ENCODE measurements at places on chromosomes 16 and 17.

GRCh38 chr16:28280881-28281836, 11.2 kb upstream of the SBK1 start:
- peaks cover 3% of the 10 kb centered on the region for H3K27me3 ChIP-seq
- peaks cover 22% of the 10 kb centered on the region for H3K4me1 ChIP-seq
- DNase-seq = no peak
- H3K4me3 ChIP-seq = no peak overlapping the region
- no peaks in the 10 kb centered on the region for H3K36me3 ChIP-seq

- no peaks in the 10 kb centered on the region for H3K36me3 ChIP-seq
- DNase-seq = no peak
- H3K27ac ChIP-seq = no peak overlapping the region
- no peaks in the 10 kb centered on the region for H3K27me3 ChIP-seq
- H3K4me1 ChIP-seq = peaks cover 2% of the 10 kb centered on the region
Measured at GRCh38 chr16:14133907-14134306, 62.8 kb downstream of the MRTFB start.

DNA sequence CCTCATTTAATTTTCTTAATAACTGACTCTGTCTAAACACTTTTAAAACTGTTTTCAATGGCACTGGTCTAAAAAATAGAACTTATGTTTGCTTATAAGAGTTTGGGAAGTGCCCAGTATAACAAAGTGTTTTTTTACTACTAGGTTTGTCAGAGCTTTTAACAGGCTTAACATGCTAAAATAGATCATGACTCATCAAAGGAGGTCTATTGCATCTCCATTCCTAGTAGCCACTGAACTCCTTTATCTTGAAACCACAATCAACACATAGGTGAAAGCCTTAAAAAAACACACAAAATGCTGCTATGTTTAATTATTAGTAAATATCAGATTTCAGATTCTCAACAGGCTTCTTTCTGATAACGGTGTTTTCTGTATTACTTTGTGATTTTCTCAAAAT, 196.4 kb upstream of the KIF2B start:
- no peaks in the 10 kb centered on the region for H3K4me1 ChIP-seq
- DNase-seq = no peak
- no peaks in the 10 kb centered on the region for H3K36me3 ChIP-seq
- H3K27ac ChIP-seq = no peak overlapping the region

- no peaks in the 10 kb centered on the region for H3K36me3 ChIP-seq
- DNase-seq = no peak
- H3K4me3 ChIP-seq = no peak overlapping the region
- H3K27me3 ChIP-seq = no peaks in the 10 kb centered on the region
Measured at GRCh38 chr17:80111702-80112470, 10.5 kb downstream of the GAA start.

DNA sequence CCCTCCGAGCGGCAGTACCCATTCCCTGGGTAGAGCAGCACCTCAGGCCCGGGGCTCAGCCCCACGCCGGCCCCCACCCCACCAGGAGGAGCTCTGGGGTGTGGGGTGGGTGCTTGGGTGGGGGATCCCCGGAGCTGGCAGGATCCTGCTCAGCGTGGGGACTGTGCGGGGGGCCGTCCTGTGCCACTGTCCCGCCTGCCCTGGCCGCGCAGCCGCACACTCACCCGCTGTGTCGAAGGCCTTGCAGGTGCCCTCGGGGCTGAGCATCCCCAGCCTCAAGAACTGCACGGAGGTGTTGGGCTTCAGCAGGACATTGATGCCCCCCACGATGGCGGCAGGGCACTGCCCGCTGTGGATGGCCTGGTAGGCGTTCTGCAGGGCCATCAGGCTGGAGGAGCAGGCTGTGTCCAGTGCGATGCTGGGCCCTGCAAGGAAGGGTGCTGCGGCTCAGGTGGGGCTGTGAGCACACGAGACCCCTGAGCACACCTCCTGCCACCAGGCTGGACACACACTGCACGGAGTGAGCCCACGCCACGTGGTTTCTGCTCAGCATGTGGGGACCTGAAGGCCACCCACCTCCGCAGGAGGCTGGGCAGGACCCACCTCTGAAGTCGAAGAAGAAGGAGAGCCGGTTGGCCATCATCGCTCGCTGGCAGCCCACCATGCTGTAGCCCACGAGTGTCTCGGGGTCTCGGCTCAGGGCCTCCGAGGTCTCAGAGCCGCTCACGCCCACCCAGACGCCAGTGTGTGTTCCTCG, 4.9 kb downstream of the FASN start:
- no peaks in the 10 kb centered on the region for H3K36me3 ChIP-seq
- DNase-seq = no peak
- H3K27ac ChIP-seq = no peak overlapping the region
- H3K27me3 ChIP-seq = no peaks in the 10 kb centered on the region
- no peak overlapping the region for H3K4me3 ChIP-seq

All from T-helper 17 cell (primary cell).